Activated T-cell treated with anti-CD3 and anti-CD28 coated beads for 1 hour (primary cell): ENCODE measurements at places on chromosomes 11 and 22.

GRCh38 chr11:65883058-65883761, 3.6 kb downstream of the CTSW start:
- no peak for DNase-seq

- DNase-seq, result no peak
Observed at GRCh38 chr11:14261066-14261465, 97.9 kb downstream of the RRAS2 start.

GRCh38 chr11:70360211-70360610, 38.1 kb upstream of the CTTN start:
- no peak for DNase-seq

DNA sequence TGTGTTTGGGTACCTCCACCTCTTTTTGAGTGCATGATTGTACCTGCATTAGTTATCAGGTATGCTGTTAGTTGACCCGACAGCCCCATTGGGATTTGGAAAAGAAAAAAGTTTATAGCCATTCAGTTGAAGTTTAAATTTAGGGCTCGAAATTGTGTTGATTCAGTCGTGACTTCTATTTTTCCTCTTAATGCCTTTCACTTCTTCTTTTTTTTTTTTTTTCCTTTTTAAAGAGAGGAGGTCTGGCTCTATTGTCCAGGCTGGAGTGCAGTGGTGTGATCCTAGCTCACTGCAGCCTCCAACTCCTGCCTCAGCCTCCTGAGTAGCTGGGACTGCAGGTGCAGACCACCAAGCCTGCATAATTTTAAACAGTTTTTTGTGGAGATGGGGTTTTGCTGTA, 2.3 kb downstream of the STT3A start:
- no peak for DNase-seq

- DNase-seq, result no peak
Observed at GRCh38 chr11:34915136-34916014, 804 bp downstream of the APIP start.

DNA sequence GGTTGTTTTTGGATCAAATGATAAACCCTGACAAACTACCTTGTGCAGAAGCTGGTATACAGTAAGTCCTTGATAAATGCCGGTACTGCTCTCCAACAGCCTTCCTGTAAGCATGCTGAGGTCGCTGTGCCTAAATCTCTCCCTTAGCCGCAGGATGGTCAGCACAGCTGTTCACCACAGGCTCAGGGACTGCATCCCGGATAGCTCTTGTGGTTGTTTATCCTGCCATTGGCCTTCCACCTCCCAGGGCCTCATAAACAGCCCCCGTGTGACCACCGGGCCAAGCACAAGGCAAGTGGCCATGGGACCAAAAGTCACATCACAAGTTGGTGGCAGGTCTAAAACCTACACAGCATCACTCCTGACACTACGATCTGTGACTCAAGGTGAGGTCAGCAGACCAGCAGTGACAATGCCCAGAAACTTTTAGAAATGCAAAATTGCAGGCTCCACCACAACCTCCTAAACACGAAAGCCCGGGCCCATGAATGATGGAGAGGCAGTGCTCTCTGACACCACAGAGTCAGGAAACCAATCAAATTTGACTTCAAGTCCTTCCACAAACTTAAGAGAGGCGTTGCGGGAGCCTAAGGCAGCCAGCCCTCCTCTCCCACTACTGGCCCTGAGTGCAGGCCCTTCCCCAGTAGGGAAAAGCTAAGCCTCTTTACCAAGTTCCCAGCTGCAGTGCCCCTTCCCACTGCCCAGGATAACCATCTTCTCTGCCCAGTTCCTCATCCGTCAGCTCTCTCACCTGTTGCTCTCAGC, 3.9 kb downstream of the SPATA19 start:
- no peak for DNase-seq

GRCh38 chr11:121207485-121208115, 85.0 kb upstream of the SC5D start:
- no peak for DNase-seq

GRCh38 chr11:113926273-113927197, 21.9 kb downstream of the HTR3B start:
- no peak for DNase-seq

DNA sequence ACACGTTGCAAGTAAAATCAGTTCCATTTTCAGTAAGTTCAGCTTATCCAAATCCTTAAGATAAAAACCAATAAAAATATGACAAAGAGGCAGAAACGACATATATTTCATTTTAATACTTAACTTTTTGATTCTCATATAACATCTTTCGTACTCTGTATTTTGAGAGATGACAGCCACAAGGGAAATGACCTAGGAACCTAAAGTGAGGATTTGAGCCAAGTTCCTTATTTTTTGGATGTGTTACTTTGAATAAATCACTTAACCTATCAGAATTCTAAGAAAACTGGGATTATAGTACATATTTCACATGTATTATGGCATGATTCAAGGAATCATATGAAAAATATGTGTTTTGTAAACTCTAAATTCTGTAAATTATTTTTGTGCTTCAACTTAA, 143.6 kb upstream of the TRPC6 start:
- DNase-seq, result no peak

DNA sequence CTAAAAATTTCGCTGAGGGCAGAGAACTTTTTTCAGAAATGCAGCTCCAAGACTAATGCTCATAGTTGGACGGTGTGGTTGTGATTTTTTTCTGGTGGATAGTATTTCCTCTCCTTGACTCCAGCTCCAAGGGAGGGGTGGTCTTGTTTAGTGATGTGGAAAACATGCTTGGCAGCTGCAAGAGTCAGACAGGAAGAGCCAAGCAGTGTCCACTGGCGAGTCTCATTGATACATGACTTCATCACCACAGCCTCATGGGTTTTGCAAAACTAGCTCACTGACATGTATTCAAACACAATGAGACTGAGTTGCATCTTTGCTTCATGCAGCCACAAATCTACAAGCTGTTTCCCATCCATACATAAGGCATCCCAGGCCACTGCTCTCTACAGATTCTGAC, 7.3 kb upstream of the KCNJ1 start:
- no peak for DNase-seq

GRCh38 chr11:131762346-131763110, 392.1 kb downstream of the NTM start:
- no peak for DNase-seq

DNA sequence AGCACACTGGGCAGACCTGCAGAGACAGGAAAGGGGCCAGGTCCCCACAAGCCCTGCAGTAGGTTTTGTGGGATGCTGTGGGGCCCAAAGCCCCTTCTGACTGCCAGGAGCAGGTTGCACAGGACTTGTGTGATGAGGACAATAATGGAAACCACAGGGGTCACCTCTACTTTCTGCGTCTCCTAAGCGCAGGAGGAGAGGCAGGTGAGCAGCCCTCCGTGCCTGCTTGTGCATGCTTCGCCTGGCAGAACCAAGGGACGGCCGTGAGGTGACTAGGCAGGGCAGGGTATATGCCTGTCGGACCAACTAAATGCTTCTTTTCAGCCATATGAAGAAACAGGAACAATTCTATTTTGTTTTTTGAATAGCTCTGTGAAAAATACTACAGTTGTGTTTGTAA, 77.9 kb upstream of the PITPNB start:
- no peak for DNase-seq

DNA sequence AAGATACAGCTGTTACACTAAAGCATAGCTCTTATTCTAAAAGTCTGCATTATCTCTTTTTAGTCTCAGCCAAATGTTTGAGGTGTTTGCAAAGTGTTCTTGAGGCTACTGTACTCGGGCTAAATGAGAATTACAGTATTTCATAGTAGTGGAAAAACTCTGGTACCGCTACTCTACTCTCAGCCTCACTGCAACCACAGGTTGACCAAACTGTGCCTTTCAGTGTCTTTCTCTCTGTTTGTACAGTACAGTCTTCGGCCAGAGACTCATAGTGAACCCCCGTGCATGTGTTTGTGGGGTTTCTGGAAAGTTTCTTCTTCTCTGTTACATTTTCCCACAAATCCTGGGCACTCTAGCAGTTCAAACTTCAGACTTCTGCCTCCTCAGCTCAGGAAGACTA, 7.4 kb upstream of the LUZP2 start:
- no peak for DNase-seq

DNA sequence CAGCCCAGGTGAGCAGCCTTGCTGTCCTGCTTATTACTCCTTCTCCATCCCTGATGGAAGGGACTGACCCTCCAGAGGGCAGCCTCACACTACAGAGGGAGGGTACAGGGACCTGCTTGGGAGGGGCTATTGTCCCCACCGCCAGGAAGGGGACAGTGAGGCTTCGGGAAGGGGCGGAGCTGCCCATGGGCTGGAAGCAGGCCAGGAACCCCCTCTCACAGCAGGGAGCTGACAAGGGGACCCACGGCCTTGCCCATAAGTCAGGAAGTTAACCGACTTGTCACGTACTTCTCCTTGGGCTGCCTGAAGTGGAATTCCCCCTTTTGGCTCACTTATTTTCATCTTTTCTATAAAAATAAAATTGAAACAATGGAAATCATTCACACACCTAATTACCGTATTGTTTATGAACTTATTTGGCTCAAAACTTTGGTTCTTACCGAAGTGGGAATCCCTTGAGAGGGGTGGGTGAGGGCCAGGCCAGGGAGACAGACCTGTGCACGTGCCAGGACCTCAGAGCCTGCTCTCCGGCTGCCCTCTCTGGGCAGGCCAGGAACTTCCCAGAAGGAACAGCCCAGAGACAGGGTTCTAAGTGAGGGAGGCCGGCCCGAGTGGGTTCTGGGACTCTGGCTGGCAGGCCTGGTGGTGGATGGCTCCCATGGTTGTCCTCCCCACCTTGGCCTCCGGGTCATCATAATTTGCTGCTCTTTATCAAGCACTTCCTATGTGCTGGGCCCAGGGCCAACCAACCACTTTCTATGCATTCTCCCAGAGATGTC, 5.8 kb downstream of the MGAT3 start:
- DNase-seq, result no peak

DNA sequence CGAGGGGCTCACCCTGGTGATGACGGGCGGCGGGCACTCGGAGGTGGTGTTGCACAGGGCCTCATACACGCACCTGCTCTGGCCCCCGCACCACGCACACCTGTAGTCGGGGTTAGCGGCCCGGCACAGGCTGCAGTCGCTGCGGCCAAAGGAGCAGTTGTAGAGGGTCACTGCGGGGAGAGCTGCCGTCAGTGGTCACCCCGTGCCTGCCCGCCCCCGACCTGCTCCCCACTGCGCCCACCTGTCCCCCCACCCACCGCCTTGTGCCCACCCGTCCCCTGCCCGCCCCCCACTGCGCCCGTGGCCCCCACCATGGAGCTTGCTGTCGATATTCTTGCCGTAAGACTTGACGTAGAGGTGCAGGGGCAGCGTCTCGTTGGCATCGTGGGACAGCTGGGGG, 13.6 kb upstream of the MAPK11 start:
- no peak for DNase-seq

DNA sequence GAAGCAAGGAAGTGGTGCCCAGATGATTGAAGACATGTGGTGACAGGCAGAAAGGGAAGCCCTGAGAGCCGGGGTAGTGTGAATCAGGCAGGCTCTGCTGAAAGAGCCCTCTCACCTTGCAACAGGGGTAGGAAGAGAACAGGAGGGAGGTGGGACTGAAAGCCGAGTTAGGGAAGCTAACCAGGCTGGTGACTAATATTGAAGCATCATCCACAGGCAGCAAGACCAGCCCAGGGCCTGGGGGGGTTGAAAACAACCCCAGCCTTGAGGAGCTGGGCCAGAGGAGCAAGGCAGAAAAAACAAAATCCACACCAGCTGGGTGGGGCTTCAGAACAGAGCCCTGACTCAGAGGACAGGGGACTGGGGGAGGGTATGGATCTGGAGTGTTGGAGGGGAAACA, 35.0 kb upstream of the CRTAM start:
- DNase-seq, result no peak

GRCh38 chr11:91776655-91777054, 448.0 kb upstream of the FAT3 start:
- DNase-seq, result no peak

DNA sequence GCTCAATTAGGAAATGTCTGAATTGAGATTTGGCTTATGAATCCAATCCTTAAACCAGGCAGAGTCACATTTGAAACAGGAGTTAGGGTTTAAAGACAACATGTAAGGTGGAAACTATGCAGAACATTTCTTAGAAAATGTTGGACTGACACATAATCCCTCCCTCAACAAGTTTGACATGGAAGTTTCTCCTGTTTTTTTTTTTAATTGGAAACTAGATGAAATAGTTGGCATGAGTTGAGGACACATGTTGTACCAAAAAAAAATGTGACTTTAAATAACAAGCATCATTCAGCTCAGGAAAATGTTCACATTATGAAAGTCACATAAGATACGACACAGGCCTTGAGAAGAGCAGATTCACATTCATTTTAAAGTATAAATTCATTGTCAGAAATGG, 154.9 kb upstream of the DDI1 start:
- no peak for DNase-seq
